Activated gamma-delta T cell treated with Interleukin-2 at 50 U/mL for 16 hours (primary cell): ENCODE measurements at places on chromosomes 3 and 15.

DNA sequence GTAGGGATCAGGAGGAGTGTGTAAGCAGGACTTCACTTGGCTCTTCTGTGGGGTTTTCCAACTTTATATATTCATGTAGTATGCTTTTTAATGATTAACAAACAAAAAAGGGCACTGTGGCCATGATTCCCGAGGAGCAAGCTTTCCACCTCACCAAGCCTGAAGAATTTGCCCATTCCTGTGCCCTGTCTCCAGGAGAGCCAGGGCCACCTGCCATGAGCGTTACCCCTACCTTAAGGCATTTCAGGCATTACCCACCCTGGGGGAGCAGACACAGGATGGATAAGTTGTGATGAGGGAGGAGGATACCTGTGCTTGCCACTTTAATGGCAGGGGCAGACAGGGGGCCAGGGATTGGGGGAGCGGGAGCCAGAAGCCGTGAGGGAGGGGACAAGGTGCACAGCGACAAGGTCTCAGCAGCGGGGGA, 3.0 kb downstream of the TRPM1 start:
- no peak for DNase-seq

DNA sequence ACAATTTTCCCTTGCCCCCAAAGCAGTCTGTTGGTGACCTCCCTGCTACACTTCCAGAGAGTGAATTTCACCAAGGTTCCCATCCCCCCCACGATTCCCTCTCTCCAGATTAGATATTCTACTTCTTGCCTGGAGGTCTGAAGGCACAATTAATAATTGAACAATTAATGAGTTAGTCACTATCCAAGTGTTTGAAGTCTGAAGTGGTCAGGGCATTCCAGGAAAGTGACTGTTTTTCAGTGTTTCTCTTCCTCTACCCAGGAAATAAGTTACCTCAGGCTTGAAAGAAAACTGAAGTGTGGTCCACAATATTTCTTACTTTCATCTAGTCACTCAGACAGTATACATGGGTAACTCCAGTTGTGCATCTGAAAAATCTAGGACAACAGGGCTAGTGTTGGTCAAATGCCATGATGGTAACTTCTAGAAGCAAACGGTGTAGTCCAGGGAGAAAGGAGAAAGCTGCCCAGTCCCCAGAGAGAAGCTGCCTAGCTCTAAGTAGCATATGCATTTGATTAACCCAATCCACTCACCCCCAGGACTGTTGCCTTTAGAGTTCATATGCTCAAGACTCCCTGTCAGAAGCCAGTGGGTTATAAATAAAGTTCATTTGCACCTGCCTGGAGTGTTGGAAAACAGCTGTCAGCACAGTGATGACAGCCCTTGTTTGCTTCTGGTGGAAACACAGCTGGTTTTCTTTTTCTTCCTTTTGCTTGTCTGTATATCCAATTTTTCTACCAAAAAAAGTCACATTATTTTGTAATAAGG, 2.3 kb upstream of the TM4SF4 start:
- DNase-seq = no peak

GRCh38 chr3:193621127-193621526, 28.1 kb downstream of the OPA1 start:
- DNase-seq = no peak

DNA sequence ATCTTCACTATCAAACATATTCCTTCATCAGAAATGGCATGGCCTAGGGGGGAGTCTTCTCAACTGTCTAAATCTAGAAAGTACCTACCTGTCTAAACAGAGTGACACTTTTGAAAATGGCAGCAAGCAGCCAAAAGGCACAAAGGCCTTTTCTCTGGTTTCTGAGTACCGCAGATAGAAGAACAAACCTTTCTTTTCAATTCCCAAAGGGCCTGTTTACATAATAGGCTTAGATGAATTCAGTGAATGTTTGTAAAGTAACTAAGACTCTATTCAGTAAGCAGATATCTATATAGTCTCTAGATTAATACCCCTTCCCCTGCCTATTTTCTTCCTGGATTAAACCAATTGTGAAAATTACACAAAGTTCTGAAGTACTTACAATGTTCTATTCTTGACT, 7.1 kb downstream of the MYEF2 start:
- DNase-seq = no peak

- DNase-seq = no peak
These were observed 750.4 kb upstream of the NR2F2 start for GRCh38 chr15:95580121-95580520.

GRCh38 chr3:73699327-73699726, 74.6 kb upstream of the PDZRN3 start:
- no peak for DNase-seq

GRCh38 chr3:122660297-122660974, 20.2 kb upstream of the PARP14 start:
- no peak for DNase-seq

DNA sequence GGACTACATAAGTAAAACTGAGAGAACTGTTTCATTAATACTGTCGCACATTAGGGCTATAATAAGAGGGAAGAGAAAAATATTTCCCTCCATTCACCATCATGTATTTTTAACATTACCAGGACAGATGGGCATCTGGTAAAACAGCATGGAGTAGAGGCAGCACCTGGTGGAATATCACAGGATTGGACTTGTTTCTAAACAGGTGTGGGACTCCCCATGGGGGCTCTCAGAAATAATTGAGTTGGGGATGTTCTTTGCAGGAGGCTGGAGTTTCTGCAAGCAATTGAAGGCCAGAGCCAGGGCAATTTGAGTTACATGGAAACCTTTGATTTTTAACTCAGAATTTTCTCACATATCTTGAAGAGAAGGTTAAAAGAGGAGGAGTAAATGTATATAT, 8.4 kb upstream of the MINDY2 start:
- no peak for DNase-seq

- no peak for DNase-seq
These were observed 157.4 kb upstream of the SOX2 start for GRCh38 chr3:181554233-181554765.

DNA sequence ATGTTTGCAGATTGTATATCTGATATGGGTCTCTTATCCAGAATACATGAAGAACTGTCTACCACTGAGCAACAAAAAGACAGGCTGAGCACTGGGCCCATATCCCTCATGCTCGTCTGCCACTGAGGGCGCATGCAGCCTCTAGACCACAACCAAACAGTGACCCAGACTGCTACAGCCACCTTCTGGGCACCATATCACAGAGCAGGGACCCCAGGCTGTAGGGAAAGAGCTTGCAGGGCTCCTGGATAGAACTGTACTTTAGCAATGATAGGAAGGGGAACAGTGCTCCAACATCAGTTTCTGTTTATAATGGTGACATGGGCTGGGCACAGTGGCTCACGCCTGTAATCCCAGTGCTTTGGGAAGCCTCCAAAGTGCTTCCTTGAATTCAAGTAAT, 40.2 kb upstream of the TMEM87A start:
- DNase-seq = no peak

DNA sequence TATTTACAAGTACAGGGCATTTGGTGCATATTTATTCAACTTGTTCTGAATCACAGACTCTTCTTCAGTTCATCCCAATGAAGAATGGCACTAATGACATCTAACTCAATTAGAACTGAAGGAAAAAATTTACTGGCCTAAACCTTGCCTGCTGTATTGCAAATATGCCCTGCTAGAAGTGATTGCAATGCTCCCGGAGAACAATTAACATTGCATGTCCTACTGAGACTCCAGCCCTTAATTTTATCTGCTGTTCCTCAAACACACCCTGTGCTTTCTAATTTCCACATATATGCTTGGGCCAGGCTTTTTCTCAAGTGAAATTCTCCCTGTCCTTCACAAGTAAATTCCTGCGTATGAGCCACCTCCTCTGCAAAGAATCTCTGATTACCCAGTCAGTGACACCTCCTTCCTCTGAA, 8.3 kb downstream of the ACKR4 start:
- no peak for DNase-seq

DNA sequence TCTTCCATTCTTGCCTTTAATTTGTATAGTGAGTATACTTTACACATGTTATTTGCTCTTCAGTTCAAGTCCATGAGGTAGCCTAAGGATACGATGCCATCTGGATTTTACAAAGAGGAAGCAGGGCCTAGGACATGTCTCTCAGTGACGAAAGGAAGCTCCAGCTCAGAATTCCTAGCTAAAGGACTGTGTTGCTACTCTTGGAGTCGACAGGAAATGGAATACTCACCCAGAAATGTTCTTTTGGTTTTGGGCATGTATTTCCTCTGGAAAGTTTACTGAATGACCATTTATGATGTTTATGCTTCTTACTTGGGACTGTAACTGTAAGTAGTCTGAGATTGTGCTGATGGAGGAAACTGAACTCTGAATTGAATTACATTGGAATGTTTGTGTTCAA, 12.5 kb downstream of the OXNAD1 start:
- DNase-seq = no peak

DNA sequence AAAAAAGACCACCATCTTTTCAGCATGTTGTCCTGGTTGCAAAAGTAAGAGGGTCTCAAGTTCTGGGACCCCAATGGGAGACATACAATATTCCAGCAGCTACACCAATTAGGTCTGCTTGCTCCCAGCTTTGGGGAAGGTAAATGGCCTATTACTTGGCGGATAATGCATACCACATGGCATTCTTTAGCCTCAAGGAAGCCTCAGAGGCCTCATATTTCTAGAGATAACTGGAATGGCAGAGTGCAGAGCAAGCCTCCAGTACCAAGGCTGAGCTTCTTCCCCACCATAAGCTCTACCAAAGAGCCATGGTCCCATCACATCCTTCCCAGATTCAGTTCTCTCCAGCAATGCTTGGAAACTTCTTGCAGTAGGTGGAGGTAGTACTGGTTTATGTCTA, 493.8 kb downstream of the SHQ1 start:
- DNase-seq = no peak

GRCh38 chr3:171802590-171802956, 7.7 kb downstream of the PLD1 start:
- DNase-seq = no peak

- DNase-seq = no peak
These were observed 17.3 kb downstream of the FAM174B start for GRCh38 chr15:92638291-92638708.

- DNase-seq = no peak
These were observed 16.9 kb upstream of the KNG1 start for GRCh38 chr3:186700267-186700666.

- no peak for DNase-seq
These were observed 40.5 kb downstream of the EXOG start for GRCh38 chr3:38536671-38537070.

- no peak for DNase-seq
These were observed 98.6 kb downstream of the CHL1 start for GRCh38 chr3:295166-295565.

DNA sequence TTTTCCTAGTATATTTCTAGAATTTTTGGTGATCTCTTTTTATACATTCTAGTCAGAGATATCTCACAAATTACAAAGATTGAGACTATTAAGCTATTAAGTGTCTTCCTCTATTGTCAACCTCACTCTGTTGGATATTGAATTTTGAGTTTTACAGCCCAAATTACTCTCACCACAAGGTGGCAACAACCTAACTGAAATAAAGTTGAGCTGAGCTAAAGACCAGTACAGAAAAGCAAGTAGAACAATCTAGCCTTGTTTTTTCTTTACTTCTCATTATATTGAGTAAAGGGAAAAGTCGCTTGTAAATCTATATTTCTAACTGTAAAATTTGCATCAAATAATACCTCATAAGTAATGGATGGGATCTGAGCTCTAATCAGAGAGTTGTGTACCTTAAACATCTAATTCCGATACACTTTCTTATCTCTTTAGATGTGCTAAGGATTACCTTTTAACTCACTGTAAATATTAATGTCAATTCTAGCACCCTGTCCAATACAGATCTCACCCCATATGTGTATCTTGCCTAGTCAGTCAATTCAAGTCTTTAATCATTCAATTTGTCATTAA, 13.6 kb upstream of the COMMD2 start:
- DNase-seq = no peak

- DNase-seq = no peak
These were observed 76.8 kb downstream of the TNIK start for GRCh38 chr3:171383206-171384018.

DNA sequence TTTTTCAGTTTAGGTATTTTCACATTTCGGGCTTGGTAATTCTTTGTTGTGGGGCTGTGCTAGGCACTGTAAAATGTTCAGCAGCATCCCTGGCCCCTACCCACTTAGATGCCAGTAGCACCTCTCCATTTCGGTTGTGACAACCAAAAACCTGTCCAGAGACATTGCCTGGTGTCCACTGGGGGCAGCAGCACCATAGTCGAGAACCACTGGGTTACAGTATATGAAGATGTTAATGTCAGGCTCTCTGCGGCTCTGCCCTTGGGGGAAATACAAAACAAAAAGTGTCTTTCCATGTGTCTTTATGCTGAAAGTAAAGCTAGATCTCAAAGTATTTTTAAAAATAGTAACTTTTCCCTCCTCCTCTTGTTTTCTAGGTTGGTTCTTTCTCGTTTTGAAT, 177.2 kb downstream of the ITPR1 start:
- DNase-seq = no peak

DNA sequence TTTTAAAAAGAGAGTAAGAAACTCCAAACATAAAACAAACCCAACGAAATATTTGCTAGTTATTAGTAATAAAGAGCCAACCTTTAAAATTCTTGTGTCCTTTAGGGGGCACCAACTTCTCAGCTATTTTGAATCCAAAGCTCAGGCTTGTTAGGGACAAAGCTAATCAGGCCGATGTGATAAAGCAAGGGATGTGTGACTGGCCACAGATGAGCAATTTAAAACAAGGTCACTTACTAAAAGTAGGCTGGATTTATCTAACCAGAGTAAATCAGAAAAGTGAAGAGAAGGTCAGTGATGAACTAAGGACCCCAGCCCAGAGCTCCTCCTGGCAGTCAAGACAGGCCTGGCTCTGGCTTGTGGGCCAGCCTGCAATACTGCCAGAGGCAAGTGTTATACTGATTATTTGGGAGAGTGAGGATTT, 108.5 kb downstream of the CYP19A1 start:
- no peak for DNase-seq

GRCh38 chr3:40961104-40961857, 238.0 kb upstream of the CTNNB1 start:
- no peak for DNase-seq

DNA sequence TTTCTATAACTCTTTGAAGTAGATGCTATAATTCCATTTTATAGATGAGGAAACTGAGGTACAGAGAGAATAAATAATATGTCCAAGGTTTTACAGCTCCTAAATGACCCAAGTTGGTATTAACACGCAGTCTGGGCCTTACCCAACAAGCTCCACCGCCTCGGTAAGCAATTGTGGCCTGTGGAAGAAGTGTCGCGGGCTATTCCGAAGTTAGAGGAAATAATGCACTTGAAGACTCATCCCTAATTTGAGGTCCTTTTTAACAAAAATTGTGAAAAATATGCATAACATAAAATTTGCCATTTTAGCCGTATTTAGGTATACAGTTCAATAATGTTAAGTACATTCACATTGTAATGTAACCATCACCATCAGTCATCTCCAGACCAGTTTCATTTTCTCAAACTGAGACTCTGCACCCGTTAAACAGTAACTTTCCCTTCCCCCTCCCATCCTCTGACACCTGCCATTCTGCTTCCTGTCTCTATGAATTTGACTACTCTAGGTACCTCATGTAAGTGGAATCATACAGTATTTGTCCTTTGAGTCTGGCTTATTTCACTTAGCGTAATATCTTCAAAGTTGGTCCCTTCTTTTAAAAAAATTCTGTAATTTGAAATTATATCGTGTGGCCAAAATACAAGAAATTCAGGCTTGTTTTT, 18.2 kb downstream of the IDH3A start:
- no peak for DNase-seq
